ENCODE measurements at places on chromosomes 3 and 15.

GRCh38 chr3:25457671-25458419, 29.8 kb downstream of the RARB start:
- no peak for DNase-seq

- DNase-seq, result no peak
Measured at GRCh38 chr3:184171562-184171961, 3.1 kb upstream of the AP2M1 start.

DNA sequence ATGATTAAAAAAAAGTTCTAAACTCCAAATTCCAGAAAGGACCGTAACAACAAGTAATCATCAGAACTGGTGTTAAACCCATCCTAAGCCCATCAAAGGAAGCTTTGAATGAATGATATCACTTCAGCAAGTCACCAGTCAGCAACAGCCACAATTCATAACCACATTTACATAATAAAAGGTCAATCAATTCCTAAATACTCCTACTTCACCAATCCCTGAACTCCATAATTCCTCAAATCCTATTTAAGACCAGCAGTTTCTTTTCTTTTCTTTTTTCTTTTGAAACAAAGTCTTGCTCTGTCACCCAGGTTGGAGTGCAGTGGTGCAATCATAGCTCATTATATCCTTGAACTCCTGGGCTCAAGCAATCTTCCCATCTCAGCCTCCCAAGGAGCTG, 40.5 kb downstream of the TTBK2 start:
- no peak for DNase-seq

GRCh38 chr3:87626546-87626945, 350.2 kb upstream of the POU1F1 start:
- DNase-seq, result no peak

DNA sequence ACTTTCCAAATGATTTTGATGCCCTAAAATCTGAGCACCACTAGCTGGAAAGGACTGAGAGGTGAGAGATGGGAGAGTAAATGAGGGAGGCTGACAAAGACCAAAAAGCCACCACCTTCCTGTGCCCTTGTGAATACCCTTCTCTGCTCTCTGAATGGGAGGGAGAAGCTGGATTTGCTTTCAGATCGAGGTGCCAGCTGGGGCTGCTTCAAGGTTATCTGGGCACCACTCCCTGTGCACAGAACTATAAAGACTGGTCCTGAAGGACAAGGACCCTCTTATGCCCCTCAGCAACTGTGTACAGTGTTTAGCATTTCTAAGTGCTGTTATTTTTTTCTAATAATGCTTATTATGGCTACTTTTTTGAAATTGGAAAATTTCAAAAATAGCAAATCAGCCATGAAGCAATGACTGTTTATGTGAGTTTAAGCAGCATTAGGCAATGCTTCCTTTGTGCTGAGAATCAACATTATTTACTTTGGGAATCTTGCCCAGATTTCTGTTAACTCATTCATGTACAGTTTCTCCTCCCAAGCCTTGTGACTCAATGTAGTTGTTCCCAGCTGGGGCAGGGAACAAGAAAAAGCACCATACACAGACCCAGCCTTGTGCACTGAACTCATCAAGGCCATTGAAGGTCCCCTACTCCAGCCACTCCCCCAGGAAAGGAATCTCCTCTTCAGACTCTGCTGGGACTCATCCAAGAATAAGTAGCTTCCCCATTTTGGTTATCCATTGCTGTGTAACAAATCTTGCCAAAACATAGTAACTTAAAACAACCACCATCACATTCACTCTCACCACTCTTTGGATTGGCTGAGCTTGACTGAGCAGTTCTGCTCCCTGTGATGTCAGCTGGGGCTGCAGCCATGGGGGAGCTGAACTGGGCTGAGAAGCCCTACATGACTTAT, 37.3 kb upstream of the CDV3 start:
- DNase-seq, result no peak

DNA sequence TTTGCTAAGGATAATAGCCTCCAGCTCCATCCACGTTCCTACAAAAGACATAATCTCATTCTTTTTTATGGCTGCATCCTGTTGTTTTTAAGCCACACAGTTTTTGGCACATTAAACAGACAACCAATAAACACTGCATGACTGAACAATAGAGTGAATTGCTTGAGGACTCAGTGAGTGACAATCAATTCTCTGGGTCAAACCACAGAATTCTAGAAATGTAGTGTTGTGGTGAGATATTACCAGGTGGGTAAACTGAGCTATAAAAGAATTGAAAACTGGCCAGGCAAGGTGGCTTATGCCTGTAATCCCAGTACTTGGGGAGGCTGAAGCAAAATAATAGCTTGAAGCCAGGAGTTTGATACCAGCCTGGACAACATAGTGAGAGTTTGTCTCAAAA, 154.7 kb upstream of the CADPS start:
- no peak for DNase-seq

Data from NCI-H1105 (cell line).